ENCODE measurements at places on chromosomes 7 and 10.

DNA sequence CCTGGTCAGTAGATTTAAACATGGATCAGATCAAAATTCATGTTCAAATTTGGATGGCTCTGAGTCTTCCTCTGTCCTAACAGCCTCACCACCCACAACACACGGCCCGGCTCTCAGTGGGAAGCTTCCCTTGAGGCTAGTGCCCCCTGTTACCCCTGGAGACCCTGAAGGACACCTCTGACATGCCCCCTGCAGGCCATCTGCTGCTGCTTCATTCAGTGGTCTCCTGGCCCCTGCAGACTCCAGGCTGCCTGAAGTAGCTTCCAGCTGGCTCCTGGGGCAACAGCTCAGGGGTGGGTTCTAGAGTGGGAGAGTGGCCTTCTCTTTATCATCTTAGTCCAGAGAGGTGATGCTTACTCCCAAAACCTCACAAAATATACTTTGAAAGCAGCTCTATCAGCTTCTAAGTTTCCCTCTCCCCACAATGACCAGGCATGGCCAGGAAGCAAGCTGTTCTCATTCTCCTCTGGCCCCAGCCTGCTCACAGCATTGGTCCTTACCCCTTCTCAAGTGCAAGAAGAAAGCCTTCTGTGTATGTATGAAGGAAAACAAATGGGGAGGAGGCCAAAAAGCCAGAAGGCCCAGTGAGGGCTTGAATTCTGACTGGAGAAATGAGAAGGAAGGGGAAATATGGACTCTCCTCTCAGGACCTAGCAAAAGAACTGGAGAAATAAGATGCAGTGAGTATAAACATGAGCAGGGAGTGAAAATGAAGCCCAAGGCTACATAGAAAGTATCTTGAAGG, 189.6 kb upstream of the INHBA start:
- no peak for DNase-seq

DNA sequence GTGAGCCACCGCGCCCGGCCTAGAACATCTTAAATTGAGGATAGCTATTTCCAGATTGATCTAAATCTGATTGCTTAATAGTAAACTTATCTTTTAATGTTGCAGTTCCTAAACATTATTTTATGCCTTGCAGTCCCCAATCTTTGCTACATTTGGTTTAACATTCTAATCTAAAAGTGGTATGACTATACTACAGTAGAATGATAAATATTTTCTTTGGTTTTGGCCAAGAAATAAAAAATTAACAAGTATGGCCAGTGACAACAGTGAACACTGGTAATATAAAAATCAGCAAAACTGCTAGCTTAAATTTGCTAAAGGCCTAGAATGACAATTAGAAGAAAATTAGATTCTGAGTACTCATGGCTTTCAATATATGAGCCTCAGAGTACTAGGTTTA, 73.5 kb downstream of the CDK6 start:
- no peak for DNase-seq

- no peak for DNase-seq
These were observed 127.2 kb downstream of the PPP1R17 start for GRCh38 chr7:31814187-31814586.

DNA sequence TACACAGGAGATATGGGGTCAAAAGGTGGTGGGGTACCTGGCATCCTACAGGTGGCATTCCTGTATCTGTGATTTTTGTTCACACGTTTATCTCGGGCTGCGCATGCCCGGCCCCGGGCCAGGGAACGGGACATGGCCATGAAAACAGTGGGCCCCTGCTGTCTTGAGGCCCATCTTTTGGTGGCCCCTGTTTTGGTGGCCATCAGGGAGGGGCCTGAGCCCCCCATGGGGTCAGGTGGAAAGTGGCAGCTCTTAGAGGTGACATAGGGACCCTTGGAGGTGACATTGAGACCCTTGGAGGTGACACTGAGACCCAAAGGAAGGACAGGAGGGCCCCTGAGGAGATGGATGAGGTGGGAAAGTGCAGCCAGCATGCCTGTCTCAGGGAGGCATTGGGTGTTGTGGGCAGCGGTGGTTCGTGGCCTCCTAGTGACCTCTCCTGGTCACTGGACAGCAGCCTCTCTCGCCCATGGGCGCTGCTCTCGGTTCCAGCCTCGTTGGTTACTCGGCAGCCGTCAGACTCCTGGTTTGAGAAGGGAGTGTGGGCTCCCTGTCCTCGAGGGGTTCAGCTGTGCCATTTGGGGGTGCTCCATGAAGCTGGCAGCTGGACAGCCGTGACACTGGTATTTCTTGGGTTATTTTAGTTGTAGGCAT, 39.9 kb downstream of the INPP5A start:
- DNase-seq = no peak

- DNase-seq = no peak
These were observed 9.1 kb downstream of the LANCL2 start for GRCh38 chr7:55374213-55374612.

DNA sequence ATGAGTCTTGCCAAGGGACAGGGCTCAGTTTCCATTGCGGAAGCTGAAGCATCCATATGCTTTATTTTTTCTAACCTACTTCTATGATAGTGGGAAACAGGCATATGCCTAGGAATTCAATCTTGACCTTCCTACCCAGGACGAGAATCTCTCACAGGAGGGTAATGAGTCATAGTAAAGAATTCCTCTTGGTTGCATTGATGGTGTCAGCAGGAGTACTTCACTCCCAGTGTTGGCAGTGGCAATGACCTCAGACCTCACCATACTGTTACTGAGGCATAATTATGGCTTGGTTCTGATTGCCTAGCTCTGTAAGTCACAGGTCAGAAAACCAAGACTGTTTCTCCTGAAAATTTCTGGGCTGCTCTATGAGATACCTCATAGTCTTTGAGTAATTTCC, 552.9 kb downstream of the ARL4A start:
- no peak for DNase-seq

GRCh38 chr10:20257422-20257821, 441.2 kb downstream of the PLXDC2 start:
- no peak for DNase-seq

DNA sequence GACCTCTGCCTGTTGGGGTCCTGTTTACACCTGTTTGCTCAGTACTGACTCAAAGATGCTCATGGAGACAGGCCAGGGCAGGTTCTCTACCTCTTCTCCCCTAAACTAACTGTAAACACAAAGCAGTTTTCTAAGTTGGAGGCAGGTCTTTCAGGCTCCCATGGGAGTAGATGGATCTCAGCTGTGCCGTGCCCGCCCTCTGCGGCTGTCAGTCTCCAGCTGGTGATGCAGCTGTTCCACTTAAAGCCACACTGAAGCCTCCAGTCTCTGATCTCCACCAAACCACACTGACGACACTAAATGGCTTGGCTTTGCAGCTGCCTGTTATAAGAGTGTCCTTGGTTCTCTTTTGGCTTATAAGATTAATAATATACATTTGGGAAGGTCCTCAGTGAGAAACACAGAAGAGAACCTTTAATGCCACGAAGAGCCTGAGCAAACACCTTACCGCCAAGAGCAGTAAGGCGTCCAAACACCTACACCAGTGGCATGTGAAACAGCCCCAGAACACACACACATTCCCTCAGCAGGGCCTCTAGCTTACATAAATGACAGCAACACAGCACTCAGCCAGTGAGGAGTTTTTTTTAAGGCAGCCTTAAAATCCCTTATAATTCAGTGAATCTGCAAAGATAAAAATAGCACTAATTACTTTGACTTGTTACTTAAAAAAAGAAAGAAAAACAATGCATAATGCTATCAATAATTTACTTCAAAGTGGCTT, 60.4 kb upstream of the KCNIP2 start:
- DNase-seq = no peak

GRCh38 chr7:37452346-37452745, 3.7 kb upstream of the ELMO1 start:
- DNase-seq = no peak

GRCh38 chr10:22379059-22379458, 33.8 kb downstream of the SPAG6 start:
- no peak for DNase-seq

DNA sequence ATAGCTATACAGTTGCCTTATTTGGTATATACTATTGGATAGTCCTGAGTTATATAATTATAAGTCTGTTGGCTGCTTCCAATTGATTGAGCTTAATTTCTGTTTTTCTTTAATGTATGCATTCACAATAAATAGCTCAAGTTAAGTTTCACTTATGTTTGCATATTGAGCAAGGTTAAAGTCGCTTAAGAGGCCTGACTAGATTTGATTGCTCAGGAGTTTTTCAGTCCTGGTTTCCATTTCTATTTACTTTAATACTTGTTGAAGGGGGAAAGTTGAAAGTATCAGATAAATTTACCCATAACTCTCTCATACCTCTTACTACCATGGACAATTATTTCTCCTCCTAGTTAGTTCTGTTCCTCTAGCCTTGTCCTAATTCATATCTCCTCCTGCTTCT, 294.7 kb downstream of the ARL4A start:
- DNase-seq = no peak

DNA sequence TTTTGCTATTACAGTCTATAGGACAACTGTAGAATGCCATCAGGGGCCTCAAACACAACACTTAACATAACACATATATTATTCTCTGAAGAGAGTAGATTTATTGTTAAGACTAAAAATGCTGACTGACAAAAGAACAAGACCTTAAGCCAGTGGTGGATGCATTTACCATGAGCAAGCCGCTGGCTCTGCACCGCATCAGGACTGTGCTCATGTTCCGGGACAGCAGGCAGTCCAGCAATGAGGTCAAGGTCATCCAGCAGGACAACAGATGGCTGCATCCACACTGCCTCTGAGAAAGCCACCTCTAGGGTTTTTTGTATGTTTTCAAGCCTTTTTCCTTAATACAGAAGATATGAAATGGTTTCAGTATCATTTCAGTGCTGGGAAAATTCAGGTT, 23.8 kb downstream of the PEX1 start:
- DNase-seq = no peak

GRCh38 chr7:41403291-41403690, 299.6 kb downstream of the INHBA start:
- DNase-seq = no peak

Data from CD4-positive, alpha-beta T cell treated with Interleukin-17A for 4 hours (primary cell).